ENCODE measurements at places on chromosomes 12 and 14.

DNA sequence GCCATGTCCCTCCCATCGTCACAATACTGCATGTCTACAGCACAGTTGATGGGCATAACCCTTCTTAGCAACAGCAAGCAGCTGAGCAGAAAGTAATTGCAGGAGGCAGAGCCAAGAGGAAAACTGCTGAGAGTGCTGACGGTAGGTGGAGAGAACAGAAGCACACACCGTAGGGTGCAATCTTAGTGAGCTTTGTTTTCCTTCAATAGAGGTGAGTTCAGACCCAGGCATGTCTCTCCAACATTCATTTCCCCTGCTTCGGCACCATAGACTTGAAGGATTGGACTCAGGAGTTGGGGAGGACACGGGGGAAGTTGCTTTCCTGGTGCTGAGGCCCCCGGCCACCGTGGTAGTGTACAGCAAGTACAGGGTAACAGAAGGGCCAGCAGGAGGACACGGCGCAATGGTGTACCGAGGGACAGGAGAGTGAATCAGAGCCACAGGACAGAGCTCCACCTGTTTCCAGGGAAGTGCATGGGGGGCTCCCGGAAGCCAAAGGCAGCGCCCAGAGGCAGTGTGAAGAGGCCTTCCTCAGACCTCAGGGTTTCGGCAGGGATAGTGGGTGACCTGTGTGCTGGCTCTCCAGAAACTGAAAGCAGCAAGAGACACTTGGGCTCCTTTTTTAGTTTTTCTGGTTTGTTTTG is 36.3 kb upstream of the SINHCAF start:
- DNase-seq = peak; percentile 46

GRCh38 chr14:81453166-81453766 is 53.1 kb upstream of the STON2 start:
- no peak for DNase-seq

DNA sequence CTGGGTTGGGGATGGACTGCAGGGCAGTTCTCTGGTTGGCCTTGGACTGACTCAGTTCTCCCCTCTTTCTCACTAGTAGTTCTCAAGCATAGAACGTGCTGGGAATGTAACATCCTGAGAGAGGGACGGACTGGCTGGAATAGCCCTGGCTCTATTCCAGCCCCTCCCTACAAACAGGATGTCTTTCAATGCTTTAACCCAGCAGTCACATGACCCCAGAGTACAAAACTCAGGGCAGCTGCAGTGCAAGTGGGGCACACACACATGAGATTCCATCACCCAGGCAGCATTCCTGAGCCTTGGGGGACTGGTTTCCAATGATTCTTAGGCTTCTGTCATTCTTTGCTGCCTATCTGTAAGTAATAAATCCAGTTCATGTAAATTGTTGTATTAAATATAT is 1.6 kb upstream of the ACOT6 start:
- no peak for DNase-seq

DNA sequence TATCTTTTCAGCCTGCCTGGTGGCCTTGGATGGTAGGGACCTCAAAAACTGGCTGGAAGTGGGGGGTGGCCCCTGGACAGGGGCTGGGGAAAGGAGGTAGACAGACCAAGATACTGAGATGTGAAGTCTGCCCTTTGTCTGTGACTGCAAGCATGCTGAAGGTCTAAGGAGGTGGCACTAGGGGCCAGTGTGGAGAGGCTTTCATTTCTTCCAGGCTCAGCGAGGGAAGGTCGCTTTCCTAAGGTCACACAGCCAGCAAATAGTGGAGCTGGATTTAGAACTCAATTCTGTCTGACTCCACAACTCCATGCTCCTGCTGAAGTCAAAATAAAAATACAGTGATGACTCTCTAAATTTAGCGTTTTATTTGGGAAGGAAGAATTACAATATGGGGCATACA is 11.3 kb upstream of the PLBD2 start:
- no peak for DNase-seq

GRCh38 chr14:53148671-53149070 is 4.5 kb downstream of the DDHD1 start:
- no peak for DNase-seq

GRCh38 chr12:6279631-6280030 is 30.9 kb upstream of the PLEKHG6 start:
- no peak for DNase-seq

DNA sequence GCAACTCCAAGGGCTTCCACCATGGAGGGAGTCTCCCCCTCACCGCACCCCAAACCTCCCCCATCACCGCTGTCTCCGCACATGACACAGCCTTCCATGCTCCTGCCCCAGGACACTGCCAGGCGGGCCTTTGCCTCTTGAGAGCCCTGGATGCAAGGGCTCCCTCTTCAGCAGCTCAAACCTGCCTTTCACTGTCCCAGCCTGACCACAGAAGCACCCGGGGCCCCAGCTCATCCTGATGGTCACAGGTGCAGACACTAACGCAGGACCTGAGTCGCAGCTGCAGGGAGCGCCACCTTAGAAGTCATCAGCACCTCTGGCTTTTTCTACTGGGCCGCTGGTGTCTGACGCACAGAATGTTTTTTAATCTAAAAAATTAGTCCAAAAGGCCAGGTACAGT is 54.0 kb downstream of the SYNE3 start:
- DNase-seq = no peak

DNA sequence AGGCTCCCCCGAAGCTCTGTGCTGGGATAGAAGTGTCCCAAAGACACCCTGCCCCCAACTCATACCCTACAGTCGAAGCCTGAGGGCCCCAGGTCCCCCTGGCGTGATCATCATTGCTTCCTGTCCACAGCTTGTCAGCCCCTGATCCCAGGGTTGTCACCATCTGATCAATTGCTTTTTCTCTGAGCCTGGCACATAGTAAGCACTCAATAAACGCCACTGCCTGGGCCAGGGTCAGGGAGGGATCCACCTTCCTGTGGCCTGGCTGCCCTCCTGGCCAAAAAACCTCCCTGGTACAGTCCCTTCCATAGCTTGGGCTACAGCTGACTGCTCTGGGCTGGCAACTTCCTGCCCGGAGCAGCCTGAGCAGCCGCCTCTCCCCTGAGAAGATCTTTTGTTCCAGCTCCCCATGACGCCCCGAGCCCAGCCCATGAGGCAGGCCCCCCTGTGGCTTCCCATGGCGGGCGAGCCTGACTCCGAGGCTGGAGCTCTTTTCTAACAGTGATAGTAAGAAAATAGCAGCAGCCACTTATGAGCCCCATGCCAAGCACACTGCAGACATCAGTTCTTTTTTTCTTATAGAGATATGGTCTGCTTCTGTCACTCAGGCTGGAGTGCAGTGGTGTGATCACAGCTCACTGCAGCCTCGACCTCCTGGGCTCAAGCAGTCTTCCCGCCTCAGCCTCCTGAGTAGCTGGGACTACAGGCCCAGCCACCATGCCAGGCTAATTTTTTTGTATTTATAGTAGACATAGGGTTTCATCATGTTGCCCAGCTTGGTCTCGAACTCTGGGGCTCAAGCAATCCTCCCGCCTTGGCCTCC is 6.5 kb downstream of the SH2B3 start:
- no peak for DNase-seq

- DNase-seq = no peak
Measured at GRCh38 chr12:131441060-131441396, 269.9 kb upstream of the SFSWAP start.

GRCh38 chr14:76067536-76067935 is 82.0 kb downstream of the IFT43 start:
- no peak for DNase-seq

DNA sequence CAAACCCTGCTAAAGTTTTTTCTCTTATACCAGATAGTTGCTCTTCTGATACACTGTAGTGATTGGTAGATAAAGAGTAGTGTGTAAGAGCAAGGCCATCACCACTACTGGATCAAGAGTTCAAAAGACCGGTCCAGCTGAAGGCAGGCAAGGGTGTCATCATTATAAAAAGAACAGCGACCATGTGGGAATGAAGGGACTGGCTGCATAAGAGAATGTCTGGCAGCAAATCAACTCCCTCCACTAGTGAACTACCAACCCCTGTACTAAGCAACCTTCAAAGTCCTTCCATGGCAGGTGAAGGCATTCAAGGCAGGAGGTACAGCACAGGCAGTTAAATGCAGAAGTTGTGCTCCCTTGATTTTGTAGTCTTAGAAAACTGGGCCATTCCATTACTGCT is 53.5 kb downstream of the EGLN3 start:
- DNase-seq = no peak

DNA sequence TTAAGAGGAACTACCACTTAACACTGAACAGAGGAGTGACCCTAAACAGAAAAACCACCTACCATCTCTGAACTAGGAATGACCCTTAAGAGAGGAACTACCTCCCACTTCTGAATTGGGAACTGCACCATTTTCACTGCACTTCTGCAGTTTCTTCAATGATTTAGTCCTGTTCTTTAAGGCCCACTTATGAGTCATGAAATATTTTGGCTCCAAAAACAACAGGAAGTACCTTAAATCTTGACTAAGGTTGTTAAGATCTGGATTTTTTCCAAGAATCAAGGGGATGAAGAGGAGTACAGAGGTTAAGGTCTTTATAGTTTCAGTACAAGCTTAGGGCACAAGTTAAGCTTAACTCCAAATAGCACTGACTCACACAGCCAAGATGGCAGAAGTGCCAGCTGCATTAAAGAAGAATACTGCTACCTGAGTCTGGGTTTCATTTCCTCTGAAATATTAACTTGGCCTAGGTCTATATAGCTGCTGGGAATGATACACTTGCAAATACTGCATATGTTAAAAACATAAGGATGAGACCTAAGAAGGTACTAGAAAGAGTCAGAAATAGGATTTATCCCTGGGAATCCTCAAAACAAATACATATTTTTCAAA is 4.2 kb downstream of the NPC2 start:
- no peak for DNase-seq

GRCh38 chr12:129564768-129565167 is 339.1 kb downstream of the TMEM132D start:
- no peak for DNase-seq

DNA sequence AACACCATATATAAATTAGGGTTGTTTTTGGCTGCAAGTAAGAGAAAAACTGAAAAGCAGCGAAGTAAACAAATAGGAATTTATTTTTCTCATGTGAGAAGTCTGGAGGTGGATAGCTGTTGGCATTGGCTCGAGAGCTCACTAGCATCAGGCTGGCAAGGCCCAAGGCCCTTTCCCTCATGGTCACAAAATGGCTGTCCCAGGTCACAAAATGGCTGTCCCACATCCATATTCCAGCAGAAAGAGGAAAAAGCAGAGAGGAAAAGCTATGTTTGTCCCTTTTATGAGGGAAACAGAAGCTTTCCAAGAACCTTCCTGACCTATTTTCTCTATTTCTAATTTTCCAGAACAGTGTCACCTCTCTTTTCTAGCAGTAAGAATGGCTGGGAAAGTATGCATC is 7.5 kb downstream of the CCDC60 start:
- DNase-seq = no peak

GRCh38 chr12:53991077-53991460 is 6.1 kb downstream of the HOXC10 start:
- DNase-seq = no peak

DNA sequence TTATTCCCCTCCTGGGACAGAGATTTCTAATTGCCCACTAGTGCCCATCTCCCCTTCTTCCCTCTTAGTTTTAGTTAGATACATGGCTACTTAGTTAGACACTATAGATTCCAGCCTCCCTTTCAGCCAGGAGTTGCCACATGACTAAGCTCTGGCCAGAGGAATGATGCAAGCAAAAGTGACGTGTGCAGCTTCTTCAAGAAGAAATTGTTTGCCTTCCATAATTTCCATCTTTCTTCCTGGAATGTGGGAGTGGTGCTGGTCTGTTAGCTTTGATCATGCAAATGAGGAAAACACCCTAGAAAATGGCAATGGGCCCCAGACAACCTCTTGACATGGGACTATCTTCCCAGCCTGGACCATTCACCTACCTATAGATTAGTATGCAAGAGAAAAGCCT is 21.4 kb downstream of the CCDC177 start:
- no peak for DNase-seq

Measured in right forelimb (tissue), 1 donor.